ENCODE measurements at places on chromosomes 7 and 10.

DNA sequence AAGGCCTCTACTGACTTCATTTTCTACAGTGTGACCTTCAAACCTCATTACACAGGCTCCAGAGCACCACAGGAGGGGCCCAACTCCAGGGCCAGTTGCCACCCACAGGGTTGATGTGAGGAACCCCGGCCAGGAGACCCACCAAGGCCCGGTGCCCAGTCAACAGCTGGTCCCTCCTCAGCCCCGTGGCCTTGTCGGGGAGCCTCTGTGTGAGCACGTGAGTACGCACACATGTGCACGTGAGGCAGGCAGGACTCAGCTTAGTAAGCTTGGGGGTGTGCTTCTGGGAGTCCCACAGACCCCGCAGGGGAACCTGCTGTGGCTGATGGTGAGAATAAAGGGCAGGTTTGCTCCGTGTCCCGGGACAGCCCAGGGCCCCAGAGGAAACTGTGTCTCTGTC is 104.5 kb downstream of the VIPR2 start:
- no peak for DNase-seq

- no peak for DNase-seq
Observed at GRCh38 chr10:8616166-8616565, 561.7 kb downstream of the GATA3 start.

GRCh38 chr7:70919481-70920073 is 212.4 kb upstream of the GALNT17 start:
- DNase-seq = no peak

DNA sequence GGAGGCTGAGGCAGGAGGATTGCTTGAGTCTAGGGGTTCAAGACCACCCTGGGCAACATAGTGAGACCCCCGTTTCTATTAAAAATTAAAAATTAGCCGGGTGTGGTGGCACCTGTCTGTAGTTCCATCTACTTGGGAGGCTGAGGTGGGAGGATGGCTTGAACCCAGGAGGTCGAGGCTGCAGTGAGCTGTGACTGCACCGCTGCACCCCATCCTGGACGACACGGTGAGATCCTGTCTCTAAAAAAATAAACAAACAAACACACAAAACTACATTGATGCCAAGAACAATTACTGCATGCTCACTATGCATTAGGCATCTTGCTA is 761 bp upstream of the CHST12 start:
- DNase-seq = no peak

- DNase-seq = no peak
Observed at GRCh38 chr10:11147722-11148121, 130.1 kb downstream of the CELF2 start.

DNA sequence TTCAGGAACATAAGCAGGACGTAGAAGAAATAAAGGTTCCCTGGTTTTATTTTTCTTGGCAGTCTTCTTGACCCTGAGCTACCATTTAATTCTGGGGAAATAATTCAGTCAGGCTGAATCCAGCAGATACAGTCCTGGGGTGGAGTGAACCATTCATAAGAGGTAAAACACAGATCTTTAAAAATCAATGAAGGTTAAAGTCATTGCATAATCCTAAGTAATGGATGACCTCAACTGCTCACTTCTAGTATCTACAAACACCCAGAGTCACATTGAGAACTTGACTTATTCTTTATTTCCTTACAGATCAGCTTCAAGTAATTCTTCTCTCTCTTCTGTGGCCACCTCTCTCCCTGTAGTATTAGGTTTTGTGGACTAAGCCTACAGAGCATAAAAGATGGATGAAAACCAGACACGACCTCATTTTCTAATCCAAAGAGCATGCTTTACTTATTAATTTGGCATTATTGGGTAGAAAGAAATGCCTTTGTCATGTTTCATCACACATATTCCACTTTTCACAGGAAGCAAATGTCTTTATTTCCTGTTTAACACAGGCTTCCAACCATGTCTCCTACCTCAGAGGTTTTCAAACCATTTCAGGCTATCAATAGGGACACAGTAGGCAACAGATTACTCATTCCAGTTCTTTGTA is 182.3 kb upstream of the IMMP2L start:
- DNase-seq = no peak

DNA sequence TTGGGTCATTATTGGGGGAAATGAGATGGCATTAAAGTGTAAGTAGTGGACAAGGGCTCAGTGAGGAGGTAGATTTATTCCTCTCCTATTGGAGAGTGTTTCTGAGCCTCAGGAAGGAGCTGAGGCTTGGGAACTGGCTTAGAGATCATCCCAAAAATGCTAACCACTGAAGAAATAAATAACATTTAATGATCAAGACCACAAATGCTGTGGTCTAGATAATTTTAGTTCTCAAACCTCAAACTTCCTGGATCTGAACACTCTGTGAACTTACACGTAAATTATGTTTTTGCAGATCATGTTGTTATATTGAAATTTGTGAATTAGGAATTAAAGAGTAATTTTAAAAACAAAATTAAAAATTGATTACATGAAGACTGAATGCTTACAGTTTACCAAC is 27.3 kb downstream of the MDFIC start:
- no peak for DNase-seq

DNA sequence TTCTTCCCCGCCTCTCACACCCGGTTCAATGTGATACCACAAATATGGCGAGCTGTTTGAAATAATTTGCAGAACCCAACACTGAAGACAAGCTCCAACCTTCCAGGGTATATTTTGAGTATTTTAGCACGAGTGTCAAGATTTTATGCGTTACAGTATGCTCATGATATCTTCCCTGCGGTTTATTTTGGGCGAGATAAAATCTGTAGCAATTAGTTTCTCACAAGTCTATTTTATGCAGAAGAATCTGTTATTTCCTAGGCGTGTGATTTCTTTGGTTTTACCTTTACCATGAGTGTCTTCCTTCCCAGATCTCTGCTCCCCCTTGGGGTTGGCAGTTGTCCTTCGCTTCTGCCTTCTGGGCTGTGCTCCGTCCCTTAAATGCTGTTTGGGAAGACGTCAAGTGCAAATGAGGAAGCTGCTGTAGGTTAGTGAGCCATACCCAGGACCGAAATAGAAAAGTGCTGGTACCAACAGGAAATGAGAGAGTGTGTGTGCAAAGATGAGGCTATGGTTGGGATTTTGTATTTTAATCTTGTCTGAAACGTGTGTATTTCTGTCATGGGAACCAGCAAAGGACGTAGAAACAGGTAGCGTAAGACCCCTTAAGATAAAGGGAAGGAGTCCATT is 299.8 kb downstream of the KLF6 start:
- no peak for DNase-seq

DNA sequence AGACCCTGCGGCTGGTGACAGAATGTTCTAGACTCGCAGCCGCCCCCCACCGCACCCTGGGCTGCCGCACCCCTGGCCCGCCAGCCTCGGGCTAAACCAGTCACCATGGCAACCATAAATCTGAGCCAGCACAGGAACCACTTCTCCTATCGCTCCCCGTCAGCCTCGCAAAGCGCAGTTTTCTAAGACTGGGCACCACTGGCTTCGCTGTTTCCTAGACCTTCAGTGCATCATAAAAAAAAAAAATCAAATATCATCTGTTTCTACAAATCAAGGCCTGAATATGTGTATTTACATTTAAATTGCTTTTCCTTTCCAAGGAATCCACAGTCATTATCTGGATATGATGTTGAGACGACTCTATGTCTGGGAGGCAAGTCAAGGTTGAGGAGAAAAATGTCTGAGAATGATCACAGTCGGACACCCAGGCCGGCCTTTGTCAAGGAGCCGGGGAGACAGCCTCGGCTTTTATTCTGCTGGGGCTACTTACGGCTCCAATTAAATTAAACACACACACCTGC is 99.9 kb downstream of the PTPRN2 start:
- DNase-seq = no peak

GRCh38 chr10:91636892-91637291 is 4.0 kb upstream of the PPP1R3C start:
- DNase-seq = no peak

Data from stimulated activated CD8-positive, alpha-beta memory T cell treated with anti-CD3 and anti-CD28 coated beads, Interleukin-7, amount 100 ng/mL, for 1 hour (primary cell).